ENCODE measurements at places on chromosomes 7 and 10.

GRCh38 chr7:157008206-157009169 is 2.0 kb downstream of the MNX1 start:
- DNase-seq = no peak

DNA sequence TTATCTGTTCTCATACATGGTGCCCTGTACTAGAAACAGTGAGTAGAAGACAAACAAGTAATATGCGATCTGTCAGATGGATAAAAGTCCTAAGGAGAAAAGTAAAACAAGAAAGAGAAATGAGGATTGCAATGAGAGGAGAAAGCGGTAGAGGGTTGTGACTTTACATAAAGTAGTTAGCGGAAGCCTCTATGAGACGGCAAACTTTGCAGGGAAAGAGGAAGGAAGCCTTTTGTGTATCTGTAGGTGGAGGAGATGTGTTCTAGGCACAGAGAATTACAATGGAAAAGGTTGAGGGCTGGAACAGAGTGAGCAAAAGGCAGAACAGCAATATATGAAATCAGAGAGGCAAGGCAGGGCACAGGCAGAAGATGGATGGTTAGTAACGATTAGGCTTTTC is 150.4 kb upstream of the SEMA3E start:
- no peak for DNase-seq

GRCh38 chr7:16926283-16926682 is 44.5 kb upstream of the AGR3 start:
- DNase-seq = no peak

DNA sequence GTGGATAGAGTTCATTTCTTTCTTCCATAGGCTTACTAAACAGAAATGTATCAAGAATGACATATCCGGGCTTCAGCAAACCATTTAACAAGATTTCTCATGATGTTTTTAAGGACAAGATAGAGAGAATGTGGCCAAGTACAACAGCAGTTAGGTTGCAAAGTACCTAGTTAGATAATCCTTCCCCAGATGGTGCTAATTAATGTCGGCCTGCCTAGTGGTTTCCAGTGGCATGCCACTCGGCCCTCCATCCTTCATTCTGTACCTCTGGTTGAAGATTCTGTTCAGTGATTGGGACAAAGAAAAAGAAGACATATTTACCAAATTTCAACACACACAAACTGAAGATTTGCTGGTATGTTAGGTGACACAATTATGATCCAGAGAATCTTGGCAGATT is 212.1 kb downstream of the MACC1 start:
- no peak for DNase-seq

DNA sequence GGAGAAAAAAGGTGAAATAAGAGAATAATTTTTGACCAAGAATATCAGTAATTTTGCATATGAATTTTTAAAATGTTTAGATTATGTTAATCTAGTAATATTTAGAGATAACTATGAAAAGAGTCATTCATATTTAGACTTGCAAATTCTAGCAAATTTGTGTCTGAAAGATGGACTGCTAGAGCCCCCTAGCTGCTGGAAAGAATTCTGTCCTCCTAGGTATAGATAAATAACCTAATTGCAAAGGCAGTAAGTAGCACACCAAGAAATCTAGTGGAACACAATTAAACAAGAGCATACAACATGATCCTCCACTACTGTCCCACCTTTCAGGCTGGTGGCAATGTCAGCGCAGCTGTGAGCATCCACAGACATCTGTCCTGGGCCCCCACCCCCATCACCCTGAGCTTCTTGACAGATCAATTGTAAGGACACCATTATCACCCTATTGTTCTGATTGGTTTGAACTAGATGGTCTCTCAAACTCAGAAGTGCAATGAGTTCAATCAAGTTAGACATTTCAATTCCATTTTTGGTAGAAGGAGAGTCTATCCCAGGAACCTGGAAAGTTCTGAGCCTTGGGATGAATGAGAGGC is 15.0 kb upstream of the GFRA1 start:
- DNase-seq = no peak

- DNase-seq = no peak
These were observed 2.2 kb downstream of the CFAP46 start for GRCh38 chr10:132939957-132940790.

DNA sequence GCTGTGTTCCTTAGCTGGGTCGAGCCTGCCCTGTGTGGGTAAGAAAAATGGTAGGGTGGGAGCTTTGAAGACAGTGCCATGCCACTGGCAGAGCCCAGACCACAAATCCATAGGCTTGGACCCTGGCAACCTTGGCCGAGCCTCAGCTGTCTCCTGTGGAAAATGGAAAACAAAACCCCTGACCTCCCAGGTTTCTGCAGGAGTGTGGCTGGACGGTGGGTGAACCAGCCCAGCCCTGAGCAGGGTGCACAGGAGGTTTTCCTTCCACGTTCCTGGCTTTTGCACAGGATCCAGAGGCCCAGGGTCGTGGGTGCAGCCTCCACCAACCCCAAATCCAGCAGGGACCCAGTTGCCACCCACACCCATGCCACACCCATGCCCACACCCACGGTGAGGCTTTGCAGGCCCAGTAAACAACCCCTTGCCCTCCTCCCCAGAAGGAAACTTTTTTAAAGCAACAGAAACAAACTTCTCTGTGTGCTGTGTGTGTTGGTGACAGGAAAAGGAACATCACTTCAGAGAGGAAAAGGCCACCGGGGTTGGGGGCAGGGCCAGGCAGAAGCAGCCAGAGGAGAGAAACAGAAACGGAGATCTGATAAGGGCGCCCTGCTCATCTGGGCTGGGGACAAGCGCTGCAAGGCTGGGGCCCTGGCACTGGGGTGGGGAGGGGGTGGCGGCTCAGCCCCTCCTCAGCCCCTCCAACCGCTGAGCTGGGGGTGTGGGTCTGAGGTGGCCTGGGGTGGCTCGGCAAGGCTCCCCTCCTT is 20.7 kb upstream of the ZMIZ1 start:
- no peak for DNase-seq

GRCh38 chr10:120392245-120392644 is 64.8 kb upstream of the PLPP4 start:
- no peak for DNase-seq

DNA sequence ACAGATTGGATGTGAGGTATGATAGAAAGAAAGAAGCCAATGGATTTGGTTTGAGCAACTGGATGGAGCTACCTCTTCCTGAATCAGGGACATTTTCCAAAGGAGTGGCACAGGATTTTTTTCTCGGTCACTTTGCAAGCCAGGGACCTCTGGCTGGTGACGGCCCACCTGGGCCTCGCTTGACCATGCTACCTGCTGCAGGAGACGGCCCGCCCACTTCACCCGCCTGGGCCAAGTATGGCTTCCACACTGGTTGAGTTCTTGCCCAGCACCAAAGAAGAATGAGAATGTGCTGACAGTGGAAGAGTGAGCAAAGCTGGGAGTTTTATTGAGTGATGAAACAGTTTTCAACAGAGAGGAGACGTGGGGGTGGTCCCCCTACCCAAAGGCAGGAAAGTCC is 24.5 kb upstream of the SH3PXD2A start:
- no peak for DNase-seq

- no peak for DNase-seq
These were observed 2.4 kb downstream of the BAMBI start for GRCh38 chr10:28679581-28680357.

DNA sequence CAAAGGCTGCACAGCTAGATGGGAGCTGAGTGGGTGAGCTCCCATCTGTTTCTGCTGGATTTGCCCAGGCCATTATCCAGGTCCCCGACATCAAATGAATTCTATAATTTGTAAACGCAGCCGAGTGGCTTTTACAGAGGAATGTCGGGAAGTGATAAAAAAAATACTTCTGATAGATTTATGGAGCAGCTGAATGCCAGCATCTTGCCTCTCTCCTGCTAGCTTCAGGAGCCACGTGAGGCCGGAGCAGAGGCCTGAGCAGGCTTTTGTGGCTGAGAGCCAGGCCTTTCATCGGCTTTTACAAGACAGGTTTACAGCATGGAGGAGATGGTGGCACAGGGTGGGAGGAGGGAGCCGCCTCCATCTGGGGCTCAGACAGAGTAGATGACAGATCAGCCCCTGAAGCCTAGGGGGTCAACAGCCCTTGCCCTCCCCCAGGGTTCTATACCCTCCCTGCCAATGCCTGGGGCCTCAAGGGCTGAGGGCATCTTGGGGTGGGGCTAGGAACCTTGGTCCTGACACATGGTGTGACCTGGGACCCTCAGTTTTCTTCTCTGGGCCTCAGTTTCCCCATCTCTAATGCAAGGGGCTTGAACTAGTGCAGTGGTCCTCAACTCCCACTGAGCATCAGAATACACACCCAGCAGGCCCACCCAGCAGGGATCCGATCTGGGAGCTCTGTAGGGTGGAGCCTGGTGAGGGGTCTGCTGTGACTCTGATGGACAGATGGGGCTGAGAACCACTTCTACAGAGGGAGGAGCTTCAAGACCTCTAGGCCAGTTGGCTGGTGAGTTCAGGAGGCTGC is 44.2 kb upstream of the PCBD1 start:
- DNase-seq = no peak

DNA sequence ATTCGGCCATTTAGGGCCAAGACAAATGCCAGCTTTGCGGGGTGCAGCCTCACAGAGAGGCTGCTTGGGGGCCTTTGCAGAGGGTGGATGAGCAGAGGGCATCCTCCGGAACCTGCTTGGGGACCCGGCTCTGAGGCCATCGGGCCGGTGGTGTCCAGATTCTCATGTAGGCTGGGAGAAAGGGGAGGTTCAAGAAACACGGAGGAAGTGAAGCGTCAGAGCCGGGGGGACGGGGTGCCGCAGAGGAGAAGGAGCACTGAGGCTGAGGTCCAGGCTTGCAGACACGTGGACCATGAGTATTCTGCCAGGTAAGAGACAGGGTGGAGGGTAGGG is 150.7 kb upstream of the SHH start:
- DNase-seq = no peak

DNA sequence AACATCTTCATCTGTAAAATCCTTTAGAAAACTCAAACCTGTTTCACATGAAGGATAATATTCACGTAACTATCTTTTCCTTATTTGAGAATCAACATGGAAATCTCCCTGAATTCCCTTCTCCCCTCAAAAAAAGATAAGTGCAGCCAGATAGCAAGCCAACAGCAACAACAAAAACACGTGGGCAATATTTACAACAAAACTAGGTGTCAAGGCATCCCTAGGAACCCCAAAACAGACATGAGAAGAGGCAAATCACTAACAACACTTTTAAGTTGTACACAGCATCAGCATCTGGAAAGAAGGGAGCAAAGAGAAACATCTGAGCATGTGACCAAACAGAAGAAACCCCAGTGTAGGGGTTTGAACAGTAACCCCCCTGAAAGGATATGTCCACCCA is 12.2 kb downstream of the ARHGAP21 start:
- DNase-seq = no peak

DNA sequence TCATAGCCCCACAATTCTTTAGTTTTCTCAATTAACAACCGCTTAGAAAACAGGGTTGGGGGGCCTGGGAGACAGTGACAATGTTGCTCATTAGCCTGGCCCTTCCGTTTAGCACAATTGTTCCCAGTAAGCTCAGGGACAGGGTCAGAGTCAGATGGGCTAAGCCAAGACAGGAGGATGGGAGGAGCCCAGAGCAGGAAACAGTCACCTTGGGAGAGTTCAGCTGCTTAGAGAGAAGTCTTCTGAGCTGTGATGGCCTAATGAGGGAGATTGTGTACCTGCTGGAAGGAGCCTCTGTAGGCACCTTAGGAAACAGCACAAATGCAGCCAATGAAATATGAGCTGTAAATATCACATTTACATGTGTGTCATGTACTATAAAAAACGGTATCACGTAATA is 35.9 kb downstream of the SVOPL start:
- no peak for DNase-seq

DNA sequence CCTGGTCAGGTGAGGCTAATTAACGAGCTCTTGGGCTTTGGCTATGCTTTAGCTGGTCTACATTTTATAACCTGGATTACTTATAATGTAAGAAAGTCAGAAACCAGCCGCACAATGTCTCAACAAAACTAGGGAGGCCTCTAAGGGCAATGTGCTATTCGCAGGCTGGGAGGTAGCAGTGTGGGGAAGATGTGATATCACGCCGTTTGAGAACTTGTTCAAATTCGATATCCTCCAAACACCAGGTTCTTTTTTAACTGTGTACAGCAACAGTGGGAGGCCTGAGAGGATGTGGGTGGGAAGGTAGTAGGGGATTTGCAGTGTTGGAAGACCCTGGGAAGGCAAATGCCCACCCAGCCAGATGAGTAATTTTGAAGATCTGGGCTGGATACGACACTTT is 184.5 kb downstream of the JAZF1 start:
- DNase-seq = no peak

DNA sequence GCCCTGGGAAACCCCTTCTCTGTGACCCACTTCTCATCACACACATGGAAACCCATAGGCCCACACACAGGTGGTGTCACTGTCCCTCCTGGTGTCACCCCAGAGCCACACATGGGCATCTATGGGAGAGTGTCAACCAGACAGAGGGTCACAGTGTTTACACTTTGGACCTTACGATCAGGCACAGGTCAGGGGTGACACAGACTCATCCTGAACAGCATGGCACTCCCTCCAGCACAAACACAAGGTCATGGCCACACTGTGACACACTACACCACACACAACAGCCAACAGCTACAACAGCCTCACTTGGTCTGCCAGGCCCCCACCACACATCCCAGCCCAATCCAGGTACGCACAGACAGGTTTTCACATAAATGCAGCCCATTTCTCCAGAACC is 6.2 kb downstream of the TLX1 start:
- no peak for DNase-seq

- no peak for DNase-seq
These were observed 88.7 kb downstream of the SLIT1 start for GRCh38 chr10:97097084-97097433.

DNA sequence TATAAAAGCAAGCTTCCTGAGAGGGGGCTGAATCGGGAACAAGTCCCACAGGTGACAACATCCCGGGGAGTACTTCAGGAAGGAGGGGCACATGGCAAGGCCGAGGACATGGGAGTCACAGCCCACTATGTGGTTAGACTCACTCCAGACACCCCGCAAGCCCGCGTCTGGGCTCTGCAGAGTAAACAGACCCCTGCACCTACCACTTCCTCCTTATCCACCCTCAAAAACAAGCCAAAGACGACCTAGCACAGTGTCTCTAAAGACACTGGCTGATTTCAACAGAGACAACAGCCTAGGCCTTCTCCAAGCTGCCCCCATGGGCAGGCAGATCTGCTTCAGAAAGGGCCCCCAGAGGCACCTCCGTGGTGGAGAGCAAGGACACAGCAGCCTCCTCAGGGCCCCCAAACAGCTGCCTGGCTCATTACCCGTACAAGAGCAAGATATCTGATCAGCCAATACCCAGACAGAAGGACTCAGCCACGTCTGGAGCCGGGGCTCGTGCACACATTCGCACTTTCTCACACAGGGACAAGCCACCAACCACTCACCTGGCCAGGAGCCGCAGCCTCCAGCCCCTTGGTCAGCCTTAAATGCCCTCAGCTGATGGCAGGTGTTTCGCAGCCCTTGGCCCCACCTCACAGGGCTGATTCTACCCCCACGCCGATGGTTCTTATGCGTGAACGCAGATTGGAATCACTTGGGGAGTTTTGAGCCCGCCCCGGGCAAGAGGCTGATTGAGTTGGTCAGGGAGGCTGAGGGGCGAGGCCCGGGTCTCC is 10.7 kb upstream of the KPNA7 start:
- DNase-seq = no peak

- DNase-seq = no peak
These were observed 132.3 kb downstream of the SPAG6 start for GRCh38 chr10:22477334-22478287.

GRCh38 chr10:50593523-50594376 is 30.0 kb downstream of the SGMS1 start:
- no peak for DNase-seq
